ENCODE measurements at places on chromosomes 13 and 19. TPM values are rescaled to one million over a fixed set of nuclear protein-coding genes. Genes with fewer than 3 reads are reported as not detected.

DNA sequence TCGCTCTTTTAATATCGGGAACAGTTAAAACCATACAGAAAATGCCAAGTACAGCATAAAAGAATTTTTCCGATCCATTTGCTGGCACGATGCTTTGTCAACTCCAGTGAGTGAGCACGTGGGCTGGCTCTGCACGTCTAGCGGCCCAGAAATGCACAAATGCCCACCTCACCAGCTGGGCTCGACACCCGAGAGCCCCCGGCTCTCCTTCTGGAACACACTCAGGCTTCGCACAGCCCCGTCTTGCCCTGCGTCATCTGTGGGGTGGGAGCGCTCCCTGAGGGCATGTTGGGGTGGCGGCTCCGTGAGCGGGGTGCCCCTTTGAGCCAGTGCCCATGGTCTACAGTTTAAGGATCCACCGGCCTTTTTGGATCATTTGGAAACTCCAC, 24.5 kb downstream of the ATP4B start:
- H3K36me3 ChIP-seq = peaks cover 98% of the 10 kb centered on the region
- DNase-seq = no peak
- H3K27me3 ChIP-seq = no peaks in the 10 kb centered on the region
- H3K27ac ChIP-seq = no peak overlapping the region
- H3K4me3 ChIP-seq = no peak overlapping the region

- H3K4me1 ChIP-seq = no peaks in the 10 kb centered on the region
- no peak for DNase-seq
- no peaks in the 10 kb centered on the region for H3K36me3 ChIP-seq
- H3K27ac ChIP-seq = no peak overlapping the region
- no peaks in the 10 kb centered on the region for H3K27me3 ChIP-seq
- H3K4me3 ChIP-seq = no peak overlapping the region
These were observed 62.8 kb downstream of the RGCC start for GRCh38 chr13:41520016-41520659.

DNA sequence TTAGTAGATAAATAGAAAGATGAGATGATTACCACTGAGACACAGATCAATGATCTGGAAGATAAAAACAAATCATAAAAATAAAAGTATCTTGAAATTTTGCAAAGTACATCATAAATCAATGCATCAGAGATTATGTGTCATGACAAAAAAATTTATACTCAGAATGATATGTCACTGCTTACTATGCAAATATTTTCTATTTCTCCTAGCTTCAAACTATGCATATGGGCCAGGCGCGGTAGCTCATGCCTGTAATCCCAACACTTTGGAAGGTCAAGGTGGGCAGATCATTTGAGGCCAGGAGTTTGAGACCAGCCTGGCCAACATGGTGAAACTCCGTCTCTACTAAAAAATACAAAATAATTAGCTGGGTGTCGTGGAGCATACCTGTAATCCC, 17.3 kb upstream of the RBM26 start:
- no peaks in the 10 kb centered on the region for H3K36me3 ChIP-seq
- no peak for DNase-seq
- no peaks in the 10 kb centered on the region for H3K27me3 ChIP-seq

- no peak overlapping the region for H3K4me3 ChIP-seq
- H3K27me3 ChIP-seq = no peaks in the 10 kb centered on the region
- H3K36me3 ChIP-seq = peaks cover 7% of the 10 kb centered on the region
- H3K27ac ChIP-seq = no peak overlapping the region
These were observed 12.7 kb upstream of the SLC44A2 start for GRCh38 chr19:10612499-10613119.

DNA sequence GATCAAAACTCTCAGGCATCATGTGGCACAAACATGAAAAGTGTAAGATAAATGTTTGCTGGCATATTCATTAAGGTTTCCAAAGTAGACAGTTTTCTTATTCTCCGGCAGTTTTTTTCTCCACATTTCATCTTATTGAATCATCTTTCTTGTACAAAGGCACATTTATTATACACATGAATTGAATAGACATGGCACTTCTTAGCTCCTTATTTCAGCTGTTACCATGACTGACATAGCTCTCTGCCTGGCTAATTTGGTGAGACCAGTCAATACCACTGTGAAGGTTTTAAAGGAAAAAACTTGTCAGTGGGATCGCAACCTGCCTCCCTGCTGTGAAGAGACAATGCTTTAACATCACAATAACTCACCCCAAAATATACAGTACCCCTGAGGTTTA, 285.0 kb upstream of the PCDH20 start:
- H3K27me3 ChIP-seq = no peaks in the 10 kb centered on the region
- H3K27ac ChIP-seq = no peak overlapping the region
- no peak for DNase-seq
- H3K36me3 ChIP-seq = no peaks in the 10 kb centered on the region

Gene DCT
- total RNA-seq = not detected
